ENCODE measurements at places on chromosomes 6 and 20.

GRCh38 chr20:45826381-45827019 lies 612 bp downstream of the TNNC2 start:
- peaks cover 38% of the 10 kb centered on the region for H3K4me1 ChIP-seq
- no peak overlapping the region for H3K4me3 ChIP-seq
- no peaks in the 10 kb centered on the region for H3K36me3 ChIP-seq
- peak overlapping the region; percentile 63 for H3K27ac ChIP-seq

DNA sequence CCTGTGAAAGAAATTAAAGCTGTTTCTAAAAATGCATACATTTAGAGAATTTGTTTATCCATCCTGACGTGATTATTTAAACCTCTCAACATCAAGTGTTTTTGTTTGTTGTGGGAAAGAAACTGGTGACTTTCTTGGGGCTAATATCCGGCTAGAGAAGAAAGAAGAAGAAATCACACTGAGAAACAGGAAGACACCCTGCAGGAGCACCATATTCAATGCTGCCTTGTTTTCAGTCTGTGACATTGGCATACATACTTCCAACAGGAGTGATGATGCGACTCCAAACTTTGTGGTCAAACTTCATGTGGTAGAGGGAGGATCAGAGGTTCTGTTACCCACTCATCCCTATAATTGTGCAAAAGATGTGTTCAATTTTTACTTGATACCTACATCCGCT lies 997.6 kb upstream of the CITED2 start:
- DNase-seq, result no peak
- H3K36me3 ChIP-seq, result no peaks in the 10 kb centered on the region
- no peaks in the 10 kb centered on the region for H3K27me3 ChIP-seq

DNA sequence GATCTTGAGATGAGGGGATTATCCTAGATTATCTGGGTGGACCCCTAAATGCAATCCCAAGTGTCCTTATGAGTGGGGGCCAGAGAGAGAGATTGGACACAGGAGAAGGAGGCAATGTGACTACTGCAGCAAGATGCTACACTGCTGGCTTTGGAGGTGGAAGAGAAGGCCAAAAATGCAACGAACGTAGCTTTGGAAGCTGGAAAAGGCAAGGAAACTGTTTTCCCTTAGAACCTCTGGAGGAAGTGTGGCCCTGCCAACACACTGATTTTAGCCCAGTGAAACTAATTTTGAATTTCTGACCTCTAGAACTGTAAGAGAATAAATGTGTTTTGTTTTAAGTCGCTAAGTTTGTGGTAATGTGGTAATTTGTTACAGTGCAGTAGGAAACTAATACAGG lies 15.7 kb downstream of the PPARD start:
- peaks cover 47% of the 10 kb centered on the region for H3K4me1 ChIP-seq
- H3K27me3 ChIP-seq, result no peaks in the 10 kb centered on the region
- H3K4me3 ChIP-seq, result no peak overlapping the region
- H3K36me3 ChIP-seq, result no peaks in the 10 kb centered on the region
- H3K27ac ChIP-seq, result no peak overlapping the region

DNA sequence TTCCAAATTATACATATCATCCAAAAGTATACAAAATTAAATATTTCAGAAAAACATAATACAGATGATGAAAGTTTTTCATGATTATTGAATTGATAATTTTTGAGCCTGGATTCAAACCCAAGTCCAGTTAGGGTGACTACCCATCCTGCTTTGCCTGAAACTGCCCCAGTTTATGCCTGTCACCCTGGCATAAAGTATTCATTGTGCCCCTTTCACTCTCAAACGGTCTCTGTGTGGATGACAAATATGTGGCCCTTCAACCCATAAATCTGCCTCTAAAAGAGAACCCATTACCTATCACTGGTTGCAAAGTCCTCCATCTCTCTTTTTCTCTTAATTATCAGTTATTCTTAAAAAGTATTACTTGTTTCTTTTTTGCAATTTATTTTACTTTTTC lies 553.7 kb upstream of the JARID2 start:
- no peak overlapping the region for H3K4me3 ChIP-seq
- H3K27me3 ChIP-seq, result no peaks in the 10 kb centered on the region
- H3K4me1 ChIP-seq, result no peaks in the 10 kb centered on the region
- DNase-seq, result no peak
- H3K27ac ChIP-seq, result no peak overlapping the region

DNA sequence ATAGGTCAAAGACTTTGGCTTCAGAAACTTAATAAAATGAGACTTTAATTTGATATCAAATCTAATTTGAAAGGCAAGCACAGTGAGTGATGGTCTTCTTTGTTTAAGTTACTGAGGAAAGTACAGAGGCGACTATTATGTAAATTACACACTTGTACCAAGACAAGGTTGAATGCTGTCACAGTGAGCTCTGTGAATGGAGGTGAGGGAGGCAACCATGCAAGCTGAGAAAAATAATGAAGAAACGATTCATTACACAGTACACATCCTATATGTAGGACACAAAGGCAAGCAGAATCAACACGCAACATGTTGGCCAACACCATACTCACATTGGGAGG lies 46.8 kb upstream of the CCDC28A start:
- DNase-seq, result no peak
- no peaks in the 10 kb centered on the region for H3K4me1 ChIP-seq
- H3K27ac ChIP-seq, result no peak overlapping the region
- H3K27me3 ChIP-seq, result no peaks in the 10 kb centered on the region

GRCh38 chr6:36926708-36927513 lies 27.6 kb upstream of the PI16 start:
- H3K4me3 ChIP-seq, result no peak overlapping the region
- H3K36me3 ChIP-seq, result peaks cover 19% of the 10 kb centered on the region
- no peaks in the 10 kb centered on the region for H3K27me3 ChIP-seq
- peaks cover 9% of the 10 kb centered on the region for H3K4me1 ChIP-seq

DNA sequence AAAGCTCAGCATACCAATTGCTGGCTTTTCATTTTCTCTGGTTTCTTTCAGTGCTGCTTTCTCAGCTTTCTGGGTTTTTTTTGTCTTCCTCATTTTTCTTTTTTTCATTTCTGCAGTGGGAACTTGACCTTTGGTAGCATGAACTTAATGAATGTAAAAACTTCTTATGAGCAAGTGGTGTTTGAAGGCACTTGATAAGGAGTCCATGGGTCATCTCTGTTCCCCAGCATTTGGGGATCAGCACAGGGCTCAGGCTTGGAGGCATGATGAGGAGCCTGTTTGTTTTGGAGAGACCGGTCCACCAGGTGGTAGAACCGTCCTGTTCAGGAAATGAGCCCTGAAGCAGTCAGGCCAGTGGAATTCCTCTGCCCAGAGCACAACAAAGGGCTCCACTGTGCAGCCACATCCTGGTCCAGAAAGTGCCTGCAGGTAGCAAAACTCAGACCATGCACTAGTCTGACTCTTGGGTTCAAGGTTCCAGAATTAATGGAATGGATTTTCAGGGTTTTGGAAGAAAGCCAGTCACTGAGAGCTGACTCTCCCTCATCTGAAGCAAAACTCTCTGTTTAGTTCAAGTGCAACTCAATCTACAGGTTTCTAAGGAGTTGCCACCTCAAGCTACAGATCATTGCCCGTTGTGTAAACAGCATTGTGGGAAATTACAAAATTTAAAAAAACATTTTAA lies 52.3 kb upstream of the ADGRF1 start:
- H3K27ac ChIP-seq, result no peak overlapping the region
- H3K36me3 ChIP-seq, result no peaks in the 10 kb centered on the region
- peaks cover 4% of the 10 kb centered on the region for H3K4me1 ChIP-seq
- no peak for DNase-seq
- no peaks in the 10 kb centered on the region for H3K27me3 ChIP-seq

DNA sequence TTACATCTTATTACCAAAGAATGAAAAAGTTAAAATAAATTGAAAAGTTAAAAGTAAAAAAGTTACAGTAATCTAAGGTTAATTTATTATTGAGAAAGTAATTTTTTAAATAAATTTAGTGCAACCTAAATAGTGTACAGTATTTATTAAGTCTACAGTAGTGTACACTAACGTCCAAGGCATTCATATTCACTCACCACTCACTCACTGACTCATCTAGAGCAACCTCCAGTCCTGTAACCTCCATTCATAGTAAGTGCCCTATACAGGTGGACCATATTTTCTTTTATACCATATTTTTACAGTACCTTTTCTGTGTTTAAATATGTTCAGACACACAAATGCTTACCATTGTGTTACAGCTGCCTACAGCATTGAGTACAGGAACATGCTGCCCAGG lies 624.7 kb upstream of the NOX3 start:
- H3K4me3 ChIP-seq, result no peak overlapping the region
- H3K36me3 ChIP-seq, result no peaks in the 10 kb centered on the region
- H3K27ac ChIP-seq, result no peak overlapping the region
- DNase-seq, result no peak
- H3K4me1 ChIP-seq, result no peaks in the 10 kb centered on the region

GRCh38 chr6:106138151-106138550 lies 52.0 kb downstream of the PRDM1 start:
- no peak for DNase-seq
- no peaks in the 10 kb centered on the region for H3K4me1 ChIP-seq
- no peak overlapping the region for H3K4me3 ChIP-seq
- H3K27ac ChIP-seq, result no peak overlapping the region
- no peaks in the 10 kb centered on the region for H3K27me3 ChIP-seq

- no peaks in the 10 kb centered on the region for H3K36me3 ChIP-seq
- no peaks in the 10 kb centered on the region for H3K27me3 ChIP-seq
- H3K27ac ChIP-seq, result no peak overlapping the region
These were observed 116.8 kb downstream of the OTOR start for GRCh38 chr20:16864963-16865362.

- H3K4me3 ChIP-seq, result peak within 1 kb of the TSS; percentile 65
- no peaks in the 10 kb centered on the region for H3K36me3 ChIP-seq
- no peak for DNase-seq
- H3K4me1 ChIP-seq, result peaks cover 23% of the 10 kb centered on the region
These were observed at the start of gene NOL4L for GRCh38 chr20:32585011-32585585. Gene NOL4L (minus strand): TSS chr20:32585333. CDS start chr20:32584890, 443 bp downstream.

- H3K4me1 ChIP-seq, result no peaks in the 10 kb centered on the region
- H3K27me3 ChIP-seq, result no peaks in the 10 kb centered on the region
- H3K4me3 ChIP-seq, result no peak overlapping the region
These were observed 6.4 kb upstream of the SLC22A7 start for GRCh38 chr6:43291708-43292107.

DNA sequence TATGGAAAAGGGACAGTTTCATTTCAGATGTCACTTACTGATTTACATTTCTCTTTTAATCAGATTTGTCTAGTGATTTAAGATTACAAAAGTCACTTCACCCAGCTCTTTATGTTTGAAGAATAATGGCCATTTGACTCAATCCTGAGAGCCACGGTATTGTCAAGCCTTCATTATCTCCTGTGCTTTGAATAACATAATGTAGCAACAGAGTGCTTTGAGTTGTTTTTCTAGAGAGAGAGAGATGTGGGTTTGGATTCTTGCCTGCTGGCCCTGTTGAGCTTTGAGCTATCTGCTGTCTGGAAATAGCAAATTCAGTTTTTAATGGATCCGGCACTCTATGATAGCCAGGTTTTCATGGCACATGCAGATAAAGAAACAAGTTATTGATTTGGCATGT lies 478.4 kb upstream of the SOX4 start:
- H3K27me3 ChIP-seq, result no peaks in the 10 kb centered on the region
- no peak overlapping the region for H3K27ac ChIP-seq
- H3K36me3 ChIP-seq, result no peaks in the 10 kb centered on the region
- H3K4me3 ChIP-seq, result no peak overlapping the region
- H3K4me1 ChIP-seq, result peaks cover 12% of the 10 kb centered on the region
- no peak for DNase-seq

DNA sequence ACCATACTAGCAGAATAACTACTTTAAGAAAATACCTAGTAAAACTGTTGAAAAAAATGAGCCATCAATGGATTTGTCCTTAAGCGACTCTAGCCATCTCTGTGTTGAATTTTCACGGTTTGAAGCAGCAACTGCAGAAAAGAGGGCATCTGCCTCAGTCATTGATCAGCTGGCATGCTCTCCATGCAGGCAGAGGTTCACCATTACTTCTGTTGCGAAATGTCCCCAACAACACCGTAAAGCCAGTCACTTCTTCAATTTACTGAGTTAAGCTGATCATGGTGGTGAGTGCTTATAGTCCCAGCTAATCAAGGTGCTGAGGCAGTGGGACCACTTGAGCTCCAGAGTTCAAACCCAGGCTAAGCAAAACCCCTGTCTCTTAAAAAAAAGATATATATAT lies 11.1 kb downstream of the TPD52L1 start:
- no peak overlapping the region for H3K27ac ChIP-seq
- no peak overlapping the region for H3K4me3 ChIP-seq
- H3K36me3 ChIP-seq, result no peaks in the 10 kb centered on the region
- H3K27me3 ChIP-seq, result no peaks in the 10 kb centered on the region
- no peak for DNase-seq
- peaks cover 30% of the 10 kb centered on the region for H3K4me1 ChIP-seq

DNA sequence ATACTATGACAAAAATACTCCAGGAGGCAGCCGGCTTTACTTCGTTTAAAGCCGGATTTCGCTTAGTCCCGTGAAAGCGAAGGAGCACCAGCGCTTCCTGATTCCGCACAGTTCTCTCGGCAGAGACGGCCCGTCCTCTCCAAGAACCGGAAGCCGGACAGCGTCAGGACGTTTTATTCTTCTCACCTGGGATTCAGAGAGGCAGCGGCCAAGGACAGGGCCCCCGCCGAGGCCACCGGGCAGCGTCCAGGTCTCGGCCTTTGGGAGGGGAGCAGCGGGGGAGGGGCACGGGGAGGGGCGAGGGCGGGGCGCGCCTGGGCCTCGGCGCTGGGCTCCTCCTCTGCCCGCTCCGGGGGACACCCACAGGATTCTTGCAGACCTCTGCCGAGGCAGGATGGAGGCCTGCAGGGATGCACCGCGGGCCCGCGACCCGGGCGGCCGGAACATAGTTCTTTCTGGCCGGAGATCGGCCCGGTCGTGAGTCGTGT lies 2.8 kb upstream of the DIDO1 start:
- no peaks in the 10 kb centered on the region for H3K36me3 ChIP-seq
- H3K27me3 ChIP-seq, result no peaks in the 10 kb centered on the region
- peak; percentile 80 for DNase-seq
- peak overlapping the region; percentile 89 for H3K27ac ChIP-seq
- peak overlapping the region; percentile 61 for H3K4me3 ChIP-seq

DNA sequence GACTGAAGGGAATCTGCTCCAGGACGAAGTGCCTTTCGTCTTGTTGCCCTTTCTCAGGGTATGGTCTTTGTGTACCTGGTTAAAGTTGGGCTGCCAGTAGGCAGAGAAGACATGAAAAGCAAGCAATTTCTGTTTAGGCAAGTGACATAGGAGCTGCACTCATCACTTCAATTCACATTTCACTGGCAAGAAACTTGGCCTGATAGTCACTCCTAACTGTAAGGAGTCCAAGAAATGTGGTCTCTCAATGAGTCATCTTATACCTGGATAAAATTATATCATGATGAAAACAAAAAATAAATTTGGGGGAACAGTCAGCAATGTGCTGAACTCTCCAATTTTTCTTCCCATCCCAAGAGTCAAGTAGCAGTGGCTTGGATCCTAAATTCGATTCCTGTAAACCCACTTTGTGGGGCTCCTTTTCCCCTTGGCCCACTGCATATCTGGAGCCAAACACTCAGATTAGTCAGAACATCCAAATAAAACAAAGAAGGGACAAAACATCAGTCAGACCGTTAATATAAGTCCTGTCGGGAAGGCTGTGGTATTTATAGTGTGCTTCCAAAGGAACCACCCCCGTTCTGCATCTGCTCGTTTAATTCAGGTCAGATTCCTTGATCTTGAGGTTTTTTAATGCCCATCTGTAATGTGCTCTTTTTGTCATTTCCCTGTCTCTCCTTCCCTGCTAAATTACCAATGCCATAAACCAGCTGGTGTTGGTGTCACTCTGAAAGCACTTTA lies 5.0 kb upstream of the GABRR1 start:
- H3K4me3 ChIP-seq, result no peak overlapping the region
- no peaks in the 10 kb centered on the region for H3K27me3 ChIP-seq
- DNase-seq, result no peak
- H3K4me1 ChIP-seq, result peaks cover 7% of the 10 kb centered on the region

All from sigmoid colon (tissue), 7 donors.